ENCODE measurements at places on chromosomes 13 and 19.

GRCh38 chr13:63351533-63351932 is 1935.9 kb upstream of the PCDH20 start:
- DNase-seq, result no peak

DNA sequence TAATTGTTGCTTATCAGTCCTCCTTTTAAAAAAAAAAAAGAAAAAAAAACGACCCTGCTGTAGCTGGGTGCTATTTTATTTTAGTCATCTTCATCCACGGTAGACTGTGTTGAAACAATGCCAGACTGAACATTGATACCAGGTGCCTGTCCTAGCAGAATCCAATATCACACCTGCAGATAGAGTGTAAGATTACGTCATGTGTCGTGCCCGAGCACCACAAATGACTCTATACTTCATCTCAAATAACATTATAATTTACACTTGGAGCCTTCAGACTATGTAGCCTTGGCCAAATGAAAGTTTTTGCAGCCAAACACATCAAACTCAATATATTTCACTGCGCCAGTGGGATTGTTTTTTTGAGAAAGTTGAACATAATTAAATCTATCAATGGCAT is 410.6 kb downstream of the FGF9 start:
- DNase-seq, result no peak

GRCh38 chr19:22604571-22605274 is 29.4 kb upstream of the ZNF492 start:
- no peak for DNase-seq

DNA sequence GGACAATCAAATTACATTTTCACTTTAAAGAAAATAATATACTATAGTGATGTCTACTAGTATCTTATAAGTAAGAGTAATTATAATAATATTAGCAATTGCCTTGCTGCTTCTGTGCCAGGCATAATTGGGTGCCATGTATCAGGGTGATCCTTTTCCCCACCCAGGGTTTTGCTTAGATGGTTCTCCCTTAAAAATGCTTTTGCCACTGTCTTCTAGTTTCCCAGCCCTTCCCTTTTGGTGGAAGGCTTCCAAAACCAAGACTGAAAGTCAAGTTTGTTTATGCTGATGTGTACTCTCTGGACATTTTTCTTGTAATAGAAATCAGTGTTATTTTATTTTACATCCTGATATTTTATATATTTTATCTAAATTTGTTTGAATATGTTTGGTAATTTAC is 77.8 kb downstream of the ITGBL1 start:
- no peak for DNase-seq

GRCh38 chr13:39768962-39769361 is 113.5 kb downstream of the COG6 start:
- no peak for DNase-seq

GRCh38 chr19:18855647-18856384 is 24.1 kb downstream of the UPF1 start:
- no peak for DNase-seq

DNA sequence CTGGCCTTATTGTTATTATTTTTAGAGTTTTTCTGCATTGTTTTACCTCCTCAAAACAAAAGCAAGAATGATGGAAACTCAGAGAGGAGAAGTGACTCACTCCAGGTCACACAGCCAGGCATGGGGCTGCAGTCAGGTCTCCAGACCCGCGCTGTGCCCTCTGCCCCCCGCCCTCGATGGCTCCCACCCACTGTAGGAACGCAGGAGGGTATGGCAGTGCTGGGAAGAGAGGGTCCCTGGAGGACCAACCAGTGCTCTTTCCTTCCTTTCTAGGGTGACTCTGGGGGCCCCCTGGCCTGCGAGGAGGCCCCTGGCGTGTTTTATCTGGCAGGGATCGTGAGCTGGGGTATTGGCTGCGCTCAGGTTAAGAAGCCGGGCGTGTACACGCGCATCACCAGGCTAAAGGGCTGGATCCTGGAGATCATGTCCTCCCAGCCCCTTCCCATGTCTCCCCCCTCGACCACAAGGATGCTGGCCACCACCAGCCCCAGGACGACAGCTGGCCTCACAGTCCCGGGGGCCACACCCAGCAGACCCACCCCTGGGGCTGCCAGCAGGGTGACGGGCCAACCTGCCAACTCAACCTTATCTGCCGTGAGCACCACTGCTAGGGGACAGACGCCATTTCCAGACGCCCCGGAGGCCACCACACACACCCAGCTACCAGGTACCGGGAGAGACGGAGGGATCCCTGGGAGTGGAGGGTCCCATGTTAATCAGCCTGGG is 5.6 kb downstream of the TIMM13 start:
- DNase-seq, result no peak

- no peak for DNase-seq
These were observed 12.9 kb upstream of the PCCA start for GRCh38 chr13:100075700-100076587.

DNA sequence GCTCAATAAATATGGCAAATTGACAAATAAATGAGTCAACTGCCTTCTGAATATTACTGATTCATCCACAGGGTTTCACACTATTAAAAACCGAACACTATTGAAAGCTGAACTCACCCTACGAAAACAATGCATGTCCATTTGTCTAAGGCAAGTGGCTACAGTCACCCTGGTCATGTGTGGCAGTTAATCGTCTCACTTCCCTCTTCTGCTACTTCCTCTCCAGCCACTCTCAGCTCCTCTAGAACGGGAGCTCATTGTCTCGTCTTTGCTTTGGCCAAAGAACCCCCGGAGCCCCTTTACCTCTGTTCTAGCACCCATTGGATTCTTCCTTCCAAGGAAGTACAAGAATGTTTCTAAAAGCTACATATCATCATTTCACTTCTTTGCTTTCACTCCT is 74.4 kb upstream of the ZNF599 start:
- DNase-seq, result no peak

GRCh38 chr13:65943024-65943423 is 1287.1 kb downstream of the PCDH9 start:
- DNase-seq, result no peak

DNA sequence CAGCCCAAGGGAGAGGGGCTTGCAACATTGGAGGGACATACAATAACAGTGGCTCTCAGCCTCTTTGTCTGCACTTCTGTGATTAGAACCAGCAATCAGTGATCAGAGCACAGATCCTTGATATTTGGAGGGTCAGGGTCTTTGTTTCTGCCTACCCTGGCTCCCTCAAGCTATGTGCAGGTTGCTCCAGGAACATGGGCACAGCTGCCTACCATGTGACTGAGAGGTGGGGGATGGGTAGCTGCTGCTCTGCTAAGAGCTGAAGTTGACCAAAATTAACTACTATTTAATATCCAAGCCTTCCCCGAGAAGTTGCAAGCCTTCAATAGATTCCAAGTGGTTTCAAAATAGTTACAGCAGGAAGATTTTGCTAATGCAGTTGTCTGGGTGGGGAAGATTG is 202.6 kb downstream of the ZIC5 start:
- no peak for DNase-seq

GRCh38 chr19:48720251-48720612 is 707 bp upstream of the MAMSTR start:
- DNase-seq, result no peak

DNA sequence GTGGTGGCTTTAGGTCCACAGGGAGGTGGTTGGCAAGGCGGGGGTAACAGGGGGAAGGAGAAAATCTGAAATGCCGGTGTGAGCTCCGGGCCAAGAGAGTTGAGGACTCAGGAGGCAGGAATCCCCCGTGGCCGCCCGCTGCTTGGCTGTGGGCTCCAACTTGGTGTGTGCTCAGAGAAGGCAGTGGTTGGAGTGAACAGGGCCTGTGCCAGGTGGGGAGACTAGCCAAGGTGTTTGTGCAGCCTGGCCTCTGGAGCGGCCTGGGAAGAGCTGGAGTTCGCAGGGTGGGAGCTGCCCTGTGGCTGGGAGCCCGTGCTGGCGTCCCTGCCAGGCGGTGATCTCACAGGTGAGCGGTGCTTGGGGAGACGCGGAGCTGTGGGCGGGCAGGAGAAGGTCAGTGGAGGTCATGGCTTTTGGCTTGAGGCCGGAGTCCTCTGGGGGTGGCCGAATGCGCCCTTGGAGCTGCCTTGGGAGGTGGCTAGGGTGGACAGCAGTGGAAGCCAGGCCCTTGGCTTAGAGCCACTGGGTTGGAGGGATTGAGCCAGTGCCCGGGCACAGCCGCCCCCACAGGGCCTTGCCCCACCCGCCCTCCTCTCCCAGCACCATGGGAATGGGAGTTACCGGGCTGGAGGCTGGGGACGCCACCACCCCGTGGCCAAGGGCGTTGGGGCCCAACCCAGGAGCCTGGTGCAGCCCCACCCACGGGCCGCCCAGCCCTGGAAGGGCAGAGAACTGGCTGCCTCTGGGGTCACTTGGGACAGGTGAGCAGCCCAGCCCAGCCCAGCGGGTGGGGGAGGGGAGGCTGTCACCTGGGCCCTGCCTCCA is 7.1 kb upstream of the CIRBP start:
- no peak for DNase-seq

- DNase-seq, result no peak
These were observed 114.5 kb downstream of the URI1 start for GRCh38 chr19:30056580-30056979.

DNA sequence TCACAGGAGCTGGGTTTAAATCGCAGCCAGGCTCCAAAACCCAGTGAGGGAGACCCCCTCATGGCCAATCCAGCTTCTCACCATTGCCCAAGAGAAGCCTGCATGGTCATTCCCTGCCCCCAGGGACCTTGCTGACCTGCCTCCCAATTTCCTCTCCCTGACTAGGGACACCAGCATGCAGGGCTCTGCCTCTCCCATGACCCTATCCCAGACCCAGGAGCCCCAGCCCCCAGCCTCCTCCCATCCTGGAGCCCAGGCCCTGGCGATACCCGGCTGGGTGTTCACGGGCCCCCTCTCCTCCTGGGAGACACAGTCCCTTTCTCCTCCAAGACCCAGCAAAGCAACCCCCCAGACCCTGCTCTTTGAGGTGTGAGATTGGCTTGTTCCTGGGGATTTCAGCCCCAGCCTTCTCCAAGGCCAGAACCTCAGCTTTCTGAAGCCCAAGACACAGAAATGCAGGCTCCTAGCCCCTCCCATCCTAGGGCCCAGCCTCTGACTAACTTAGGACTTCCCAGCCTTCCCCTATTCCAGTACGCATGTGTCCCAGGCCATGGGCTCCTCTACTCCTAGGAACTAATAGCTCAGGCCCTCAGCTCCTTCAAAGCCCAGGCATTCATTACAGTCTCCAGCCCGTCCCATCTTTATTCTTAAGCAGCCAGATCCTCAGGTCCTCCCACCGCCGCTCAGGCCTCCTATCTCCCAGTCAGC is 1.1 kb downstream of the GYS1 start:
- peak; percentile 34 for DNase-seq

DNA sequence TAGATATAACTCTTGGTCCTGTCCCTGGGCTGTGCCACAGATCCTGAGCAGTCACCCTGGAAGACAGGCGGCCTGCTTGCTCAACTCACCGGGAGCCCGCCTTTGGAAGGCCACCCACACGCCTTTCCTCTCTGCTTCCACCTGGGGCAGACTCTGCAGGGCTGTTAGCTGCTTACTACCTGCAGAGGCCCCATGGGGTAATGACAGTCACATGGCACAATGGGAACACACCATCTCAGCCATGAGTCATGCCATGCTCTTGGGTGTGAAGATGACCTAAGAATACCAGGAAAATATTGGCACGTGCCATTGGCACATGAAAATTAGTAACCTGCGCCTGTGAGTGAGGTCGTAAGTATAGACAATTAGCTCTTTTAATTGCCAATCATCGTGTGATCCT is 108.6 kb downstream of the COL4A2 start:
- DNase-seq, result peak; percentile 62

DNA sequence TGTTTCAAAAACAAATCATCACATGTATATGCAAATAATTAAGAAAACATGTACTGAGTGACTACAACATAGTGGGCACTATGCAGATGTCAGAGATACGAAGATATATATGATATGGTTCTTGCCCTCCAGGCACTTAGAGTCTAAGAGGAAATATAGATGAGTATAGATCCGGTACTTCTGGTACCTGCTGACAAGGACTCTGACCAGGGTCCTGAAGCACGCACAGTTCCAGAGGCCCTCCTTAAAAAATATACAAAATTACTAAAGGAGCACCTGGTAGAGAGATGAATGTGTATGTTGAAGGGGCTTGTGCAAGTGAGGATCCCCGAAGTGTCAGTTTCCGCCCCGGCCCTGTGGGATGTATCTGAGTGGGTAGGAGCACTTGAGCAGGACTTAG is 31.3 kb downstream of the MTUS2 start:
- DNase-seq, result no peak

- DNase-seq, result no peak
These were observed 121.6 kb upstream of the ZNF507 start for GRCh38 chr19:32223595-32224370.

DNA sequence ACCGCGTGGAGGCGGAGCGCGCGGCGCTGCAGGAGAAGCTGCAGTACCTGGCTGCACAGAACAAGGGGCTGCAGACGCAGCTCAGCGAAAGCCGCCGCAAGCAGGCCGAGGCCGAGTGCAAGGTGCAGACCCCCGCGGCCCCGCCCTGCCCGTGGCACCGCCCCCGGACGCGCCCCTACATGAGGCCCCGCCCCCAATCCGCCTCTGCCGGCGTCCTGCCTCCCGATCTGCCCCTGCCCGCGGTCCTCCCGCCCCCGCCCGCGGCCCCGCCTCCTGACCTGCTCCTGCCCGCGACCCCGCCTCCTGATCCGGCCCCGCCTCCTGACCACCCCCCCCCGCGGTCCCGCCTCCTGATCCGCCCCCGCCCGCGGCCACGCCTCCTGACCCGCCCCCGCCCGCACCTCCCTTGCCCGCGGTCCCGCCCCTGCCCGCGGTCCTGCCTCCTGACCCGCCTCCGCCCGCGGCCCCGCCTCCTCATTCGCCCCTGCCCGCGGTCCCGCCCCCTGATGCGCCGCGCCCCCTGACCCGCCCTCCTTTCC is 11.7 kb downstream of the PRR36 start:
- DNase-seq, result no peak

DNA sequence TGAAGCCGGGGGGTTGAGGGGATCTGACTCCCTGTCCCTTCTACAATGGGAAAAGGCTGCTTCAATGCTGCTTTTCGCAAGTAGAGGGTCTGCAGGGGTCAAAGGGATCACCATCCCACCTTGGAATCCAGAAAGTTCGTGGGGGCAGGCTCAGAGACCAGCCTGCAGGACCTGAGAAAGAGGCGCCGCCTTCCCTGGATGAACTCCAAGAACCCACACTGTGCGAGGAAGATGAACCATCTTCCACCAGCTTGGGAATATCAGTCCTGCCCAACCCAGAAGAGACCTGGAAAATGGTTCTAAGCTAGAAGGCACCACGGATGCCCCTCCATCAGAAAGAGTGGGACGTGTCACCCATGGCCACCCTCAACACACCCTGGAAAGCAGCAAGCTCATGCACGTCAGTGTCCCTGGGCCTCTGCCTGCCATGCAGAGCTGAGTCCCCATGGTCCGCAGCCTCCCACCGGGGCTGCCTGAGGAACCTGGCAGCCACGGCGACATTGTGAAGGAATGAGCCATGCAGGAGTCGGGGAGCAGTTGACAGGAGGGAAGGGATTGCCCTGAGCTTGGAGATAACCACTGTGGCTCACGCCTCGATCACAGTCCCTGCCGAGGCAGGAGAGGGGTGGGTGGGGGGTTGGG is 14.6 kb downstream of the RAB3D start:
- no peak for DNase-seq

Data from epithelial cell of prostate (primary cell).